ENCODE measurements at places on chromosomes 7 and 10.

GRCh38 chr7:108335269-108335918 lies 120.8 kb downstream of the NRCAM start:
- no peak overlapping the region for H3K27ac ChIP-seq
- no peak overlapping the region for H3K4me3 ChIP-seq
- no peaks in the 10 kb centered on the region for H3K27me3 ChIP-seq
- no peak for DNase-seq
- no peaks in the 10 kb centered on the region for H3K4me1 ChIP-seq
- H3K36me3 ChIP-seq: no peaks in the 10 kb centered on the region

DNA sequence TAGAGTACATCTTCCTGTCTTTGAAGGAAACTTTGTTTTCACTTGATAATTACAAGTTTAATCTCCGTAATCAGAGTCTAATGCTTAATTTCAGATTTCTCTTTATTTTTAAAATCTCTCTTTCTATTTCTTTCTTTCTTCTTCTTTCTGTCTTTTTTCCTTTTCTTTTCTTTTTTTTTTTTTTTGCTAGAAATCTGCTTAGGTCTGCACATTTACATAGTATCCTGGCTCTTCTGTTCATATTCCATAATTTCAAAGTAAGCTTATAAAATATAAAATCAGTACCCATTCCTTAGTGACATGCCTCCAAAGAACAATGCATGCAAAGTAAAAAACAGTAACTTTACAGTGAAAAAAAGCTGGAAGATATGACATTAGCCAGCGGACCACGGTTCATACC lies 601.7 kb upstream of the VSTM2A start:
- no peak overlapping the region for H3K4me3 ChIP-seq
- H3K27ac ChIP-seq: no peak overlapping the region
- H3K4me1 ChIP-seq: no peaks in the 10 kb centered on the region
- H3K27me3 ChIP-seq: no peaks in the 10 kb centered on the region
- no peak for DNase-seq
- no peaks in the 10 kb centered on the region for H3K36me3 ChIP-seq

- no peak overlapping the region for H3K4me3 ChIP-seq
- H3K27me3 ChIP-seq: no peaks in the 10 kb centered on the region
- no peak for DNase-seq
Measured at GRCh38 chr10:97861924-97862323, 12.3 kb downstream of the GOLGA7B start.

DNA sequence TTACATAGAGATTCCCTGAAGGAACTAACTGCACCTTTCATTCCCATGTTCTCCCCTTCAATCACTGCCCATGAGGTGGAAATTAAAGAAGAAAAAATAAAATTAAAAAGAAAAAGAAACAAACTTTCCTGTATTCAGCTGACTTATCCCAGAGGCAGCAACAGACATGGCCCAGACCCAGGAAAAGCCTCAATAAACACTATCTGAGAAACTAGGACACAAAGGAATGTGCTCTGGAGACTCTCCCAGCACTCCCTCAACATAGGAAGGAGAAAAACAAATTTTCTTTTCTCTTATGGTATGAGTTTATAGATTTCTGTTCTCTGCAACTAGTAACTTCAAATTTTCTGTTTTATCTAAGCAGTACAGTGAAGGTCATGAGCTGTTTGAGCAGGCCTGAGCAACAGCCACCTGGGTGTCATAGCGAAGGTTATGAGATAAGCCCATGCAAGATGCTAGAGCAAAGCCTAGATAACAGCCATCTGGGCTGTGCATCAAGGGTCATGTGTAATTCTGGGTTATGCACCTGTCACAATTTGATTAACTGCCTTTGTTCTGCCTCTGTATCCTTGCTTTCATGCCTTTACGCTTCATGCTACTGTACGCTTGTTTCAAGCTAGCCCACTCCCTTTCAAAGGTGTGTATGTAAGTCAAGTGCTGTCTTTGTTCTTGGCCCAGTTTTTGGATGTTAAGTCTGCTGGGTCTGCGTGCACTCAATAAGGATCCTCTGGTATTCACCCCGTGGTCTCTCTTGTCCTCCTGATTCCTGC lies 11.0 kb upstream of the OR6B1 start:
- no peaks in the 10 kb centered on the region for H3K36me3 ChIP-seq
- H3K27ac ChIP-seq: no peak overlapping the region
- no peak for DNase-seq
- H3K27me3 ChIP-seq: no peaks in the 10 kb centered on the region
- H3K4me3 ChIP-seq: no peak overlapping the region

GRCh38 chr10:99685597-99685967 lies 26.3 kb downstream of the ENTPD7 start:
- H3K36me3 ChIP-seq: peaks cover 6% of the 10 kb centered on the region
- no peak overlapping the region for H3K4me3 ChIP-seq
- no peaks in the 10 kb centered on the region for H3K27me3 ChIP-seq
- H3K4me1 ChIP-seq: no peaks in the 10 kb centered on the region
- DNase-seq: no peak

DNA sequence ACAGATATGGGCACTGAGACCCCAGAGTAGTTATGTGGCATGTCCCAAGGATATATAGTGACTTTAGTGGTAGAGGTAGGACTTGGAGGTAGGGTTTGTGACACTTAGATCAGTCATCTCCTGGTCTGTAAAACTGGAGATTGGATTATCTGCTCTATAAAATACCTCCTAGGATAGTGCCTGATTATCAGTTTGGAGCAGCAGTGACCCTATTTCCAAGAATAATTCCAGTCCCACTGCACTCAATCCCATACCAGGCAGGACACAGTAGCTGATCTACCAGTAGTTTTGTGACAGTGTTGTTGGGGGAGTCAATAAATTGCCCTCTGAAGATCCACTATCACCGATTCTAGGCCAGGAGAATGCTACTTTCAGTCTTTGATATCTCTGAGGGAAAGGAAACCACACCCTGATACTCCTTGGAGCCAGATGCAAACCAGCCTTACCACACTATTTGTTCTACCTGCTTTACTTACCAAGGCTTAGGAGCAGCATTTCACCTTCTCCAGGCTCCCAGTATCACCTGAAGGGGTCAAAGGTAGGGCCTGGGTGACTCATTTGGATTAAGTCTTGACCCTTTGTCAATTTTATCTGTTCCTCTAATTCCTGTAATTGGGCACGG lies 30.6 kb downstream of the KMT2E start:
- DNase-seq: no peak
- H3K27me3 ChIP-seq: no peaks in the 10 kb centered on the region
- H3K4me1 ChIP-seq: peaks cover 65% of the 10 kb centered on the region
- H3K27ac ChIP-seq: no peak overlapping the region
- no peak overlapping the region for H3K4me3 ChIP-seq

DNA sequence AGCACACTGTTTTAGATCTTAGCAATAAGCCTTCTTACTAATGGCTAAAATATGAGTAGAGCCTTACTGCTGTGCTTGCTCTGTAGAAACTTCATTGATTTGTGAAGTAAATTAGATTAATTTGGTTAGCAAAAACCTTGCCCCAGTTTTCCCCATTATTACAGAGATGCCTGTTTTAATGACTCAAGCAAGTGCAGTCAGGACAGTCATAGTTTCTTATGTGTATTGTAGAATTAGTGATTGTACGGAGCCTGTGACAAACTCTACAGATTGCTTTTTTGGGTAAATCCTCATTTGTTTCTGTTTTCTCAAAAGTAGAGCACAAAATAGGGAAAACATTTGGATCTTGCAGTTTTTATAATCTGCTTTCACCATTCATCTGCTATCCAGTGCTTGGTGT lies 7.0 kb downstream of the TAX1BP1 start:
- H3K27ac ChIP-seq: peak overlapping the region; percentile 8
- no peak for DNase-seq
- no peaks in the 10 kb centered on the region for H3K27me3 ChIP-seq
- H3K4me3 ChIP-seq: no peak overlapping the region
- peaks cover 36% of the 10 kb centered on the region for H3K36me3 ChIP-seq

DNA sequence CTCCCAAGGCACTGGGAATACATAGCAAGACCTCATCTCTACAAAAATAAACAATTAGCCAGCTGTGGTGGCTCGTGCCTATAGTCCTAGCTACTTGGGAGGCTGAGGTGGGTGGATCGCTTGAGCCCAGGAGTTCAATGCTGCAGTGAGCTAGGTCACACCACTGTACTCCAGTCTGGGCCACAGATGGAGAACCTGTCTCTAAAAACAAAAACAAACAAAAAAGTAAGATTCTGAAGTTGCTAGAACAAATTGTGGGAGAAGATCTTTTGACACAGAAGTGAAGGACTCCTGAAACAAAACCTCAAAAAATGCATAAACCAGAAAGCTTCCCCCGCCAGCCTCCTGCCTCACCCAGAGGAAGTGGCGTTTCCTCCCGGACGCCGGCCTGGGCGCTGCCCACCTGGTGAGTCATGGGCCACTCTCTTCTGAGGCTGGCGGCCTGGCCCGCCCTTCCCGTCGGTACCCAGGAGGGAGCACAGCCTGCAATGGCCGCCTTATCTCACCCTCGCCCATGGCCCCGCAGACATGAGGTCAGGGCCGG lies 25.4 kb upstream of the ELN start:
- no peaks in the 10 kb centered on the region for H3K36me3 ChIP-seq
- H3K27ac ChIP-seq: peak overlapping the region; percentile 82
- no peaks in the 10 kb centered on the region for H3K27me3 ChIP-seq

DNA sequence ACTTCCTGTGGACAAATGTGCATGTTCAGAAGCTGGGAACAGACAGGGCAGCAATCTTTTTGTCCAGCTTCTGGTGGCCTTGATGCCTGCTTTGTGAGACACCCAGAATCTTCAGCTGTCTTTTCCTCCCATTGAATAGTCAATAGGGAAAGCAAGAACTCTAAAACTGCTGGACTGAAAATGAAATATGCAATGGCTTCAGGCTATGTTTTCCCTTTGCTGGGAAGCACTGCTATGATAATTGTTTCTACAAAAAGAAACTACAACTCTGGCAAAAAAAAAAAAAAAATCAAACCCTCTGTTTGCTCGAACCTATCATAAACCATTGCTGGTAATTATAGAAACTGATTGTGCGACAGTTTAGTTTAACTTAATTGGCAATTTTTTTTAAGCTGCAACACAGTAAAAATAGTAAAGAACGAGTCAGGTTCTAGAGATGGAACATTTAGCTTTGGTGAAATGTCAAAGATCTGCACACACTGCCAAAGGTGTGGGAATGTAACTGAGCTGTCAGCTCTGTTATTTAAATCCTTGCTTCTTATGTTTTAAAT lies 79.1 kb upstream of the NEUROD6 start:
- no peak for DNase-seq
- H3K27ac ChIP-seq: no peak overlapping the region
- H3K27me3 ChIP-seq: peaks cover 7% of the 10 kb centered on the region
- H3K4me3 ChIP-seq: no peak overlapping the region
- H3K4me1 ChIP-seq: no peaks in the 10 kb centered on the region

GRCh38 chr10:47348138-47348651 lies at the start of gene RBP3:
TSS of gene RBP3 (plus strand) at chr10:47348363. CDS start at chr10:47348485, 122 bp downstream.
- no peak for DNase-seq
- no peak within 1 kb of the TSS for H3K4me3 ChIP-seq
- no peaks in the 10 kb centered on the region for H3K4me1 ChIP-seq
- H3K27ac ChIP-seq: no peak within 1 kb of the TSS
- no peaks in the 10 kb centered on the region for H3K27me3 ChIP-seq
- H3K36me3 ChIP-seq: no peaks in the 10 kb centered on the region

DNA sequence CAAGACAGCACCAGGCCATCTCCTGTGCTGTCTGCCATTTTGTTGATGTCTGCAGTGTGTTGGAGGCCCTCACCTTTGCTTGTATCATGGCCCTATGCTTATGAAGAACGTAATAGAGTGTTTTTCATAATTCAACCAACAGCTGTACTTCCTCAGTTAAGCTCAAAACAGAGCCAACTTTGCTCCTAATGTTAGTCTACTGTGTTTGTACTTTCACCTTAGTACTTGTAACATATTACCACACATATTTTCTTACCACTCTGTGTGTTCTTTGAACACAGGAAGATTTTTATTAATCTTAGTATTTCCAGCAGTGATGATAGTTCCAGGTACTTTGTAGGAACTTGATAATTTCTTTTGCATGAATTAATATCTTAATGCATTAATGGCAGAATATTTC lies 5.9 kb downstream of the ZNF33A start:
- no peaks in the 10 kb centered on the region for H3K27me3 ChIP-seq
- H3K36me3 ChIP-seq: peaks cover 20% of the 10 kb centered on the region
- H3K4me1 ChIP-seq: peaks cover 7% of the 10 kb centered on the region
- DNase-seq: no peak
- no peak overlapping the region for H3K4me3 ChIP-seq

- no peaks in the 10 kb centered on the region for H3K36me3 ChIP-seq
- no peak overlapping the region for H3K4me3 ChIP-seq
- H3K27me3 ChIP-seq: no peaks in the 10 kb centered on the region
- H3K4me1 ChIP-seq: peaks cover 7% of the 10 kb centered on the region
- DNase-seq: no peak
- no peak overlapping the region for H3K27ac ChIP-seq
Measured at GRCh38 chr7:10239695-10240345, 733.9 kb upstream of the PHF14 start.

DNA sequence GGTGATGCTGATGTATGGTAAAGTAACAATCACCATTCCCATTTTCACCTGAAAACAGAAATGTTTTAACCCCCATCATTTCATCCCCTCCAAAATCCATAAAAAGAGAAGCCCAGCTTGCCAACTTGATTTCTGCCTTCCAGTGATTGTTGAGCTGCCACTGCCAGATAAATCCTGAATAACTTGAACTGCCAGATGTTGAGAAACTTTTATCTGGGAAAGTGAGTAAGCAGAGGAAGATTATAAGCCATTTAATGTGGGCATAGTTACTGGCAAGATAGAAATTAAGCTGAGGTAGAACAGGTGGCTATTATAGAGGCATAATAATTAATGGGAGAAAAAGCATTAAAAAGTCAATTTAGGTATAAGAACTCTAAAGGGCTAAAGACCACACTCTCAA lies 534.1 kb downstream of the ANKRD7 start:
- H3K27me3 ChIP-seq: no peaks in the 10 kb centered on the region
- H3K4me1 ChIP-seq: no peaks in the 10 kb centered on the region
- H3K36me3 ChIP-seq: no peaks in the 10 kb centered on the region
- no peak for DNase-seq
- H3K4me3 ChIP-seq: no peak overlapping the region
- no peak overlapping the region for H3K27ac ChIP-seq
